ENCODE measurements at places on chromosomes 5 and 9. TPM values are rescaled to one million over a fixed set of nuclear protein-coding genes. Genes with fewer than 3 reads are reported as not detected.

The FAM78A gene
- total RNA-seq, result 2.4 TPM

GRCh38 chr5:57592236-57592635, 109.6 kb upstream of the ACTBL2 start:
- no peaks in the 10 kb centered on the region for H3K4me1 ChIP-seq
- H3K4me3 ChIP-seq, result no peak overlapping the region
- no peak for DNase-seq
- no peaks in the 10 kb centered on the region for H3K27me3 ChIP-seq
- H3K27ac ChIP-seq, result no peak overlapping the region

GRCh38 chr5:59789894-59790293, 103.6 kb downstream of the PDE4D start:
- no peaks in the 10 kb centered on the region for H3K27me3 ChIP-seq
- H3K27ac ChIP-seq, result no peak overlapping the region
- H3K36me3 ChIP-seq, result no peaks in the 10 kb centered on the region
- no peak overlapping the region for H3K4me3 ChIP-seq

- no peaks in the 10 kb centered on the region for H3K4me1 ChIP-seq
- H3K4me3 ChIP-seq, result no peak overlapping the region
- H3K36me3 ChIP-seq, result no peaks in the 10 kb centered on the region
- DNase-seq, result no peak
- H3K27me3 ChIP-seq, result no peaks in the 10 kb centered on the region
Observed at GRCh38 chr5:91026466-91026865, 356.7 kb downstream of the ARRDC3 start.

DNA sequence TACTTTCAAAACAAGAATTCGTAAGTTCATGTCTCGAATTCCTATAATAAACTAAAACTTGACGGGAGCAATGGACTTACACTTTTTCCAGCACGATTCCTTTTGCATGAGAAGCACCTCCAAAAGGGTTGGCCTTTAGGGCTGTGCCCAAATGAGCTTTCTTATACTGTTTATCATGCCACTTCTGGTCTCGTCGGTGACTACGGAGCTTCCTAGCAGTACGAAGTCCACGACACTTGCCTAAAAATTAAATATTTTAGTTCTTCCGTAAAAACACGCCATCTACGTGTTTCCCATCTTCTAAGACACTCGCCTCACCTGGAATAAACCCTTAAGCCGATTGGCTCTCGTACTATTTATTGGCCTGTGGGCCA, 554 bp downstream of the RPS23 start:
- H3K4me3 ChIP-seq, result peak overlapping the region; percentile 68
- H3K27me3 ChIP-seq, result no peaks in the 10 kb centered on the region
- H3K36me3 ChIP-seq, result no peaks in the 10 kb centered on the region
- no peak for DNase-seq
- H3K27ac ChIP-seq, result peak overlapping the region; percentile 75

GRCh38 chr9:135334953-135335460, 144.6 kb upstream of the PPP1R26 start:
- H3K27ac ChIP-seq, result no peak overlapping the region
- peaks cover 2% of the 10 kb centered on the region for H3K4me1 ChIP-seq
- no peak overlapping the region for H3K4me3 ChIP-seq
- no peak for DNase-seq
- H3K36me3 ChIP-seq, result no peaks in the 10 kb centered on the region

DNA sequence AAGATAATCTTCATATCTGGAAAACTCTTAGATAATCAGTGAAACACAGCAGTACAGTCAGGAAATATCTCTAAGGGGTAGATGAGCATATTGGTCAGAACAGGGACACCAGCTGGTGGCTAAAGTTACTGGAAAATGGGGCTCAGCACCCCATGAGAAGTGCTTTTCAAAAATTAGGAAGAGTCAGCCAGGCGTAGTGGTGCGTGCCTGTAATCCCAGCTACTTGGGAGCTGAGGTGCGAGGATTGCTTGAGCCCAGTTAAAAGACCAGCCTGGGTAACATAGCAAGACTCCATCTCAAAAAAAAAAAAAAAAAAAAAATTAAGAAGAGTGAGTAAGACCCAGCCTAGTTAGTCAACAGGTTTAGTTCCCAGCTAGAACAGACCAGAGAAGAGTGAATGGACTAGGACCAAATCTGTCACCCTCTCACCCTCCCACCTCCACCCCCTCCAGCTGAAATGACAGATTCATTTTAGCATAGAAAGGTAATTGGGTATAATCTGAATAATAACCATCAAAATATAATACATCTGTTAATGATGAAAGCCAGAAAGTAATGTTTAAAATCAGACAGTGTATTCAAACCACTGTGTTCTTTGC, 120.9 kb downstream of the CDC42SE2 start:
- H3K4me1 ChIP-seq, result peaks cover 6% of the 10 kb centered on the region
- no peaks in the 10 kb centered on the region for H3K27me3 ChIP-seq
- no peak overlapping the region for H3K4me3 ChIP-seq
- no peak overlapping the region for H3K27ac ChIP-seq

DNA sequence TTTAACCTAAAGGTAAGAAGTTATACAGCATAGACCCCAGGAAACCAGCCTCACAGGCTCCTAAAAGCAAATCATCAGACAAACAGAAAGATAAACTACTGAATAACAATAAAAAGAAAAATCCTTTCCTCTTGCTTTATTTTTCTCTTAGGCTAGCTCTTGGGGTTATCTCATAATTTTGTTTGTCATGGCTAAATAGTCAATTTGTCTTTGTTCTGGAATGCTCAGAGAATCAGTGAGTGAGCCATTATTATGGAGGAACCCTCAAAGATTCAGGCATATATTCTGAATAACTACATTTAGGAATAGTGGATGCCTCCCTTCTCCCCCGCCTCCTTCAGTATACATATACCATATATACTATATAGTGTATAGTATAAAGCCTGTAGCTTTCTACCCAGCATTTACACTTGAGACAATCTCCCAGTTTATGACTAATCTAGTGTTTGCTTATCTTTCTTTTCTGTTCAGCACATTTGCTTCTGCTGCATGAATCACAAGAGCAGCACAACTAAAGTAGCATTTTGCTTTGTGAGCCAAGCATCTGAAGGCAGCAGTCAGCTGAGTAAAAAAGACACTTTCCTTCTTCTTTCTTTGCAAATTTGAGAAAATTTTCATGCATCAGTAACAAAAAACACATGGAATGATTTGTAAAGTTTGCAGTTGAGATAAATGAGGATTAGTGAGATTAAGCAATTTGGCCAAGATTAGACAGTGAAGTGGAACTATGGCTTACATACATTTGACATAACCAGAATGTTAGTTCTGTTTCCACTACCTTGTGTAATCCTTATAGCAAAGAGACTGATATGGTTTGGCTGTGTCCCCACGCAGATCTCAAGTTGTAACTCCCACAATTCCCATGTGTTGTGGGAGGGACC, 45.3 kb upstream of the PPP3R2 start:
- H3K4me3 ChIP-seq, result no peak overlapping the region
- no peak overlapping the region for H3K27ac ChIP-seq
- no peaks in the 10 kb centered on the region for H3K4me1 ChIP-seq
- no peaks in the 10 kb centered on the region for H3K36me3 ChIP-seq
- H3K27me3 ChIP-seq, result no peaks in the 10 kb centered on the region
- DNase-seq, result no peak

Data from ovary (tissue), 10 donors.